T1000 (cell line): ENCODE measurements at places on chromosomes 5 and 9.

DNA sequence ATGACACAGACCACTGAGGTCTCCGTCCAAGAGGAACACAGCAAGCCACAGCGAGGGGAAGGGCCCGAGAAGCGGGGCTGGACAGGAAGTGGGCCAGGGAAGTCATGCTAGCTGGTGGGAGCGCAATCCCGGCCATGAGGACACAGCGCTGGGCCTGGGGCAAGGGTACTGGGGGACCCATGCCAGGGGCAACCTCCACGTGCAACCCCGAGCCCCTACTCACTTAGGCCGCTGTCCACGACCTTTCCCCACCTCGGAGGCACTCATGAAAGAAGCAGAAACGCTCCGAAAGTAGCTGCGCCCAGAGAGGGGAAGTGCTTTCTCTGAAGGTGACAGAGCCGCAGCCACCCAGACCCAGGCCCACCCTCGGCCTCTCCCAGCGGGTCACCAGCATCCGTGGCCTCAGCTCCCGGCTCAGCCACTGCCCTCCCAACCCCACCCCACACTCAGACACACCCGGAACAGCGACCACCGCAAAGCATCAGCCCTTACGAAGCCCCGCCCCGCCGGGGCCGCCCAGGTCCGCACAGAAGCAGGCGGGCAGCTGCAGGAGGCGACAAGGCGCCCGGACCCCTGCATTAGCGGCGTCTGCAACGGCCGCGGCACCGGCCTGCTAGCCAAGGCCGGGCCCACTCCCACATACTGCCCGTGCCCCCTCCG lies 782 bp downstream of the BICD2 start:
- DNase-seq, result no peak

- peak; percentile 73 for DNase-seq
These were observed 19.3 kb downstream of the CDKN2A start for GRCh38 chr9:21974722-21975409.

- no peak for DNase-seq
These were observed 6.7 kb upstream of the PPARGC1B start for GRCh38 chr5:149723374-149723773.

DNA sequence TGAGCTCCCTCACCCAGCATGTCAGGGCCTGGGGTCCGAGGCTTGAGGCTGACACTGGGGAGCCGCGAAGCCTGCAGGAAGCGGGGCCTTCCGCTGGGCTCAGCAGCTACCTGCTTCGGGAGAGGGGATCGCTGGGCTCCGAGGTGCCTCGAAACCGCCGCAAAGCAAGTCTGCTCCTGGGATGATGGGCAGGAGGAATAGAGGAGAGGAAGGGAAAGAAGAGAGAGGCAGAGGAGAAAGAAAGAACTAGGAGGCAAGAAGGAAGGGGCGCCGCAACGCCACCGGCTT lies 1.5 kb upstream of the PRDM12 start:
- no peak for DNase-seq

DNA sequence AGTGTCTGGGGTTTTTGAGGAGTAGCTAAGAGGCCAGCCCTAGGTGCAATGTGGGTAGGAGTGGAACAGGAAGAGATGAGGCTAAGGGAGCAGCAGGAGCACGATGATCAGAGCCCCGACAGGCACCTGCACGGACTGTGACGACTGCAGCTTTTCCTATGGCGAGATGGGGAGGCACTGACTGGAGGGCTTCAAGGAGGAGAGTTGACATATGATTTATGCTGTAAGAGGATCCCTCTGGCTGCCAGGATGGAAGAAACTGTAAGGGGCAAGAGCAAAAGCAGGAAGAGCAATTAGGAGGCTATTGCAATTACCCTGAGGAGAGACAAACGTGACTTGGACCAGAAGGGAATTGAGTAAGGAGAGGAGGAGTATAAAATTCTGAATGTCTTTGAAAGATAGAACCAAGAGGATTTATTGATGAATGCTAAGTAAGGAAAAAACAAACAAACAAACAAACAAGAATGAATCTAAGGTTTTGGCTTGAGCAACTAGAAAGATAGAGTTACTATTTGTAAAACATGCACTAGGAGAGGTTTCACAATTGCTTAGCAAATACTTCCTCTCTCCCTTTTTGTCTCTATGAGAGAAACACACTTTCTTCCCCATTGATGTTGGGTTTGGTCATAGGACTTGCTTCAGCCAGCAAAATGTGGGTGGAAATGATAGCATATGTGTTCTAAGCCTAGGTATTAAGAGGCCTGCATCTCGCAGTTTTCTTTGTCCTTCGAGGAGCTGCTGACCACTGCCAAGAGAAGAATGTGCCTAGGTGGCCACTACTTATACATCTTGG lies 32.9 kb downstream of the TRPC7 start:
- DNase-seq, result no peak

- no peak for DNase-seq
These were observed 148.4 kb downstream of the PLK2 start for GRCh38 chr5:58311526-58311925.

GRCh38 chr5:138890644-138891043 lies 15.5 kb upstream of the LRRTM2 start:
- DNase-seq, result no peak

GRCh38 chr5:132962429-132963021 lies 909 bp downstream of the AFF4 start:
- peak; percentile 4 for DNase-seq

GRCh38 chr9:33524306-33524947 lies 376 bp downstream of the ANKRD18B start:
- no peak for DNase-seq

DNA sequence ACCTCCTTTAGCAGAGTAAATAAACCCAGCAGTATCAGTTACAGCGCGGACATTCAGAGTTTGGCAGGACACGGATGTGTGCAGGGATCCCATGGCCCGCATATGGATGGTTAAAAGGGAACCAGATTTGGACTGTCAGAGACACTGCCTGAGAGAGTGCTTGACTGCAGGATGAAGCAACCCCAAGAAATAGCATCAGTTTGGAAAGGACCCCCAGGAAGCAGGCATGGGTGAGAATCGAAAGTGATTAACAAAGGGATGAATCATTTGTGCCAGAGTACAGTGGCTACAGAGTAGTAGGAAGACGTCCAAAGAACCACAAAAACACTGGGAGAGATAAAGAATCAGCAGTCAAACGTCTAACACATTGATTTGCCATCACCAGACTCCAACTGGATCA lies 5.5 kb downstream of the C7 start:
- DNase-seq, result peak; percentile 40

GRCh38 chr9:18478501-18479361 lies 4.8 kb downstream of the ADAMTSL1 start:
- no peak for DNase-seq

DNA sequence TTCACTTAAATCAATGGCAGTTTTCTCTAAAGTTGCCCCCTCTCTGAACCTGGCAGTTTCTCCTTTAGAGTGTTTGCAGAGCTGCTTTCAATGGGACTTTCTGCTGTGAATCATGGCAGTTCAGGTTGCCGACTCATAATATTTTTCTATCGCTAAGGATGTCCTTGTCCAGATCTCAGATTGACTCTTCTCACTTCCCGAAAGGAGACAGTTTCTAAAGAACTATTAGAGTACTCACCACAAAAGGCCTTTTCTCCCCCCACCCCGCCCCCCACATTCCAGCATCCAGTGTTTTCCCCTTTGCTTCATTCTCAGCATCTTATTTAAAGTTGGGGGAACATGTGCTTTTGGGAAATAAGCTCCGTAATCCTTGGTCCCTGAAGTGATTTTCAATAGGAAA lies 443.5 kb upstream of the KLF4 start:
- DNase-seq, result no peak

DNA sequence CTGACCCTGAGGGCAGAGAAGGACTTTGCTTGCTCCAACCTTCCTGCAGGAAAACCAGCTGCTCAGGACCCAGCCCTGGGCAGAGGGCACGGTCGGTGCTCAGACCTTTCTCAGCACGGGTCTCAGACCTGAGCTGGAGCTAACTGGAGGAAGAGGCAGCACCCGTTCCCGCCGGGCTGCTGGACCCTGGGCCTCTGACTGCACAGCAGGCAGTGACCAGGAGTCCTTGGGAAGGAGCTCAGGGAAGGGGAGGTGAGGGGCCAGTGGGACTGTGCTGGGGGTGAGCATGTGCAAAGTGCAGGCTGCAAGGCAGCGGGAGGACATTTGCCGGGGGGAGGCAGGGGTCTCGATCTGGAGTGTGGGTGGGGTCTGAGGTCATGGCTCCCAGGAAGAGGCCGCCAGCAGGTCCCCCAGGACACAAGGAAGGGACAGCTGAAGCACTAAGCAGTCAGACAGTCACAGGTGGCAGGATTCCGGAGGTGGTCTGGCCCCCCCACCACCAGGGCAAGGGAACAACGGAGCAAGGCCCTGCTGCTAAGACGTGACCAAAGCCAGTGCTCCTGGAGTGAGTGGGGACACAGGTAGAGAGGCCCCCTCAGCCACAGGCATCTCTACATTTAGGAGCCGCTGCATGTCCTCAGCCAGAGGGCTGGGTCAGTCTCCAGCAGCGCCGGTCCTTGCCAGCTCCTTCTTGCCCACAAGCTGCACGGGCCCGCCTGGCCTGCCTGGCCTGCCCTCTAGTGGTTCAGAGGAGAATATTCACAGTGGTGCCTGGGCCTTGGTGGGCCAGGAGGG lies 4.8 kb upstream of the DPM2 start:
- DNase-seq, result peak; percentile 27

- no peak for DNase-seq
These were observed 152.1 kb downstream of the FSTL4 start for GRCh38 chr5:133460172-133460758.

- DNase-seq, result no peak
These were observed 79.0 kb downstream of the SPRY4 start for GRCh38 chr5:142245786-142246185.

- no peak for DNase-seq
These were observed 122.3 kb upstream of the RAI14 start for GRCh38 chr5:34533582-34534522.

DNA sequence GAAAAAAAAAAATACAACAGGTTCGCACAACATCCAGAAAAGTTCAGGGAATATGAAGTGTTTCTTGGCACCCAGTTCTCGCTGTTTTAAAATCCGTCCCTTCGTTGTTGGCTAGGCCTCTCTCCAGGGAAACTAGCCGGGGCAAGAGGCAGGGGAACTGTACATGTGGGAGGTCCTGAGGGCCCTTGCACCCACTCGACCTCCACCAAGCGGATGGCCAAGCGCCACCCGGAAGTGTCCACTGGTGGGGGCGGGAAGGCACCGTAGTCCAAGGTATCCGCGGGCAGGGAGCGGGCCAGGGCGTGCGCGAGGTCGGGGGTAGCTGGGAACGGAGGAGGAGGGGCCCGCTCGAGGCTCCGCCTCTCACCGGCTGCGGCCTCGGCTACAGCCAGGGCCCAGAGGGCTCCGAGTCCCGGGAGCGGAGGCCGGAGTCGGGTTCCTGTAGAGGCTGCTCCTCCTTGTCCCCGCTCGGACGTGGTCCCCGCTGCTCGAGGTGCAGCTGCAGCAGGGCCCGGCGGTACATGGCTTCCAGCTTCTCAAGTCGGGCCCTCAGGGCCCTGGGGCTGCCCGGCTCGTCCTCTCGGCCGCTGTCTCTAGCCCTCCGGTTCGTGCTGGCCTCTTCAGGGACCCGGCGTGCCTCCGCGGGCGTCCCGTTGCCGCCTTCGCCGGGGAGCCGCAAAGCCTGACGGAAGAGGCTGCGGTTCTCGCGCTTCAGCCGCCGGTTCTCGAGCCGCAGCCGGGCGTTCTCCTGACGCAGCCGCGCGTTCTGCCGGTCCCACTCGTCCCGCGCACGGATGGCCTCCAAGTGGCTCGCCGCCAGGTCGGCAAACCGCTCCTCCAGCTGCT lies 720 bp downstream of the TUSC1 start:
- peak; percentile 67 for DNase-seq

DNA sequence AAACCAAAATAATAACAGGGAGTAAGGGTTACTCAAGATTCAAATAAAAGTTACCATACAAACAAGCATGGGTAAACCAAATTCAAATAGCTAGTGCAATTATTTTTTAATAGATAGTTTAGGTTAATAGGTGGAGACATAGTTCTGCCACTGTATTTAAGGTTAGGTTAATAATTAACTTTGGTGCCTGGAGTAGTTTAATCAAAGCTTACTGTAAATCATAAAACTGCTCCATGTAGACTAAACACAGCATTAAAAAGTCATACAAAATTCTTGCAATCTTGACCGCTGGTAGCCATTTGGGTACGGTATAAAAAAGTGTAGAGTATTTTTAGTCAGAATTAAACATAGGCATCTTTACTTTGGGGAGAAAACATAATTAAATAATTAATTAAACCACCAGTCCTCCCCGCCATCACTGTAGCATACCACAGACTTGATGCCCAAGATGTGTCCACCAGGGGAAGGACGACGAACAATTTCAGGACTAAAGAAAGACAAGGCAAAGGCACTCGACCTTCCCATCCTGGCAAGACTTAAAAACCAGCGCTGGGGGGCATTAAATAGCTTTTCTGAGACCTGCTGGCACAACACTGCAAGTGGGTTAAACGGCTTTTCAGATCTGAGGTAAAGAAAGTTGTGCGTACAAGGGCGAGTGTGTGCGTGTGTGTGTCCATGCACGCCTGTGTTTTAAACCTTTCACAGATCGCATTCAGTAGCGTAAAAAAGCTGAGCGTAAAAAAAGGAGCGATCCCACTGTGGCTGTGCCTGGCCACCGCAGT lies 2.9 kb downstream of the SEMA6A start:
- DNase-seq, result no peak

DNA sequence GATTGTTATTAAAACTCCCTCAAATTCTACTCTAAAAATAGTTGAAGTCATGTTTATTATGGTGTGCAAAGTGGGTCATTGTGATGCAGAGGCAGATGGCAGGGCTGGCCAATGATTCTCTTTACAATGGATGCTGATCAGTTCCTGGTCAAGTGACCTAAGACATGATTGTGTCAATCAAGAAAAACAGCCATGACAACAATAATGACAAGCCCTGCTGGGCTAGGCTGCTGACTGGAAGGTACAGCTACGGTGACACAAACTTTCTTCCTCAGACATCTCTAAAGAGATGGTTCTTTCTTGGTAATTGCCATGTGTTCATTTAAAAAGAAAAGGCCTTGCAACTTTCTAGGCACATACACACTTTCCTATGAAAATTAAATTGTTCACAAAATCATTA lies 3.6 kb downstream of the SLC24A2 start:
- DNase-seq, result no peak

GRCh38 chr5:14145435-14146334 lies 2.5 kb downstream of the TRIO start:
- no peak for DNase-seq
